SJCRH30 (cell line): ENCODE measurements at places on chromosomes 6 and 20.

DNA sequence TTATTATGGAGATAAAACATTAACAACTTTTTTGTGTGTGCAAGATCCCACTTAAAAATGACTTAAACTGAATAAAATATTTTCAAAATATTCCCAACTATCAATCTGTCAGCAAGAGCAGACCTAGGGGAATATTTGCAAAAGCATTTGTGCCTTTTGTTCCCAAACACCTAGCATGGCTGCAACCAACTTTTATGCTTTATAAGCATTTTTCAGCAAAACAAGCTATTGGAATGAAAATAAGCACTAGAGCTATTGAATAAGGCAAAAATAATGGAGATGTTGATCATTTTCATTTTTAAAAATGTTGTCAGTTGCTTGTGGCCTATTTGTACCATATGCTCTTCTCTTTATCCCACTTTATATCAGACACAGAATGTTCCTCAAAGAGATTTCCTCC lies 28.2 kb upstream of the CEP162 start:
- no peak for DNase-seq
- H3K4me1 ChIP-seq = peaks cover 24% of the 10 kb centered on the region
- no peaks in the 10 kb centered on the region for H3K27me3 ChIP-seq
- H3K27ac ChIP-seq = no peak overlapping the region
- H3K4me3 ChIP-seq = no peak overlapping the region
- no peaks in the 10 kb centered on the region for H3K36me3 ChIP-seq

DNA sequence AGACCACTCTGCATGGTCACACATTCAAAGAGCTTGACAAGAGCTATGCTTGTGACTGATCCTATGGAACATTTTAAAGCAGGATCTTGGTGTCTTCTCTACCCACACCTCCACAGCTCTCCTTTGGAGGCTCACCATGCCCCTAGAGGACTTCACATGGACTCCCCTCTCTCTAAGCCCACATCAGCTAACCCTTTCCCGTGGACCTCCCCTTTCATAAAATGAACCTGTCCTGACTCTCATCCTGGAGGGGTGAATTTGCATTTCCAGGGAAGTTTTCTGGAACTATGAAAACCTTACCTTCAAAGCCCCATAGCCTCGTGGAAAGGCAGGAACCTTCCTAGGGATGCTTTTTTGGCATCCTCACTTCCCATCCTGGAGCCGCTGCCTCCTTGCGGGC lies 184.4 kb upstream of the SUPT3H start:
- no peak overlapping the region for H3K4me3 ChIP-seq
- H3K36me3 ChIP-seq = peaks cover 7% of the 10 kb centered on the region
- H3K27me3 ChIP-seq = no peaks in the 10 kb centered on the region

GRCh38 chr20:54115172-54115854 lies 44.9 kb upstream of the BCAS1 start:
- H3K27ac ChIP-seq = no peak overlapping the region
- peaks cover 24% of the 10 kb centered on the region for H3K27me3 ChIP-seq

DNA sequence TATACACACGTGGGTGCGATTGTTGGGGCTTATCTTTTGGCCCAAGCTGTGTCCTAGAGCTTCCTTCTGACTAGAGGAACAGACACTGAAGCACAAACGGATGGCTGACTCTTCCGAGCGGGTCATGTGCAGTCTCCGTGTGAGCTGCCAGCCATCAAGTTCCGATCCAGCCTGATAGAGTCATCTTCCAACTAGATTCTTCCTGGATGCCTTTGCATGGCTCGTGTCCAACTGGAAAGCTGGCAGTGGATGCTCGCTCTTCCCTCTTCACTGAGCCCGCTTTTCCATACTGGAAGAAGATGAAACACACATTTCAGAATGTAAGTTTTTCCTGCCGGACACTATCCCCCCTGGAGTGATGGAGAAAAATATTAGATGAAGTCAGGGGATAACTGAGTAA lies 148.1 kb downstream of the SCML4 start:
- H3K36me3 ChIP-seq = no peaks in the 10 kb centered on the region
- DNase-seq = no peak
- peaks cover 8% of the 10 kb centered on the region for H3K4me1 ChIP-seq
- H3K27me3 ChIP-seq = no peaks in the 10 kb centered on the region
- H3K27ac ChIP-seq = no peak overlapping the region
